Stimulated activated CD8-positive, alpha-beta memory T cell treated with anti-CD3 and anti-CD28 coated beads, Interleukin-7, amount 100 ng/mL, for 4 hours (primary cell): ENCODE measurements at places on chromosomes 6 and 20.

GRCh38 chr20:51380401-51381385, 161.8 kb downstream of the NFATC2 start:
- DNase-seq, result no peak

DNA sequence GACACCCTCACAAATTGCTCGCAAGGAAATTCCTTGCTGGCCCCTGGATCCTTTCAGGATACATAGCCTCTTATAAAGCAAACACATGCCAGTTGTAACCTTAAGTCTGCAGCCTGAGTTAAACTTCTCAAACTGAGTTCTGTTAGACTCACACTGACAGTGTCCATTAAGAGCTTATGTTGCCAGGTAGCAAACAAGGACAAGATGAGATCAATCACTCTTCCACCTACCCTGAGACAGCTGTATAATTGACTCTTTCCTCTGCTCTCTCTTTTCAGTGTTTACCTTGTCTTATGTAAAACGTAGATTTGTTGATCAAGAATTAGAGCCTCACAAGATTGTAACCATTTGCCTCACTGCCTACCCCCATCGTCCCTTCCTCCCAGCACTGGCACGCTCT, 359.8 kb downstream of the EPM2A start:
- no peak for DNase-seq

DNA sequence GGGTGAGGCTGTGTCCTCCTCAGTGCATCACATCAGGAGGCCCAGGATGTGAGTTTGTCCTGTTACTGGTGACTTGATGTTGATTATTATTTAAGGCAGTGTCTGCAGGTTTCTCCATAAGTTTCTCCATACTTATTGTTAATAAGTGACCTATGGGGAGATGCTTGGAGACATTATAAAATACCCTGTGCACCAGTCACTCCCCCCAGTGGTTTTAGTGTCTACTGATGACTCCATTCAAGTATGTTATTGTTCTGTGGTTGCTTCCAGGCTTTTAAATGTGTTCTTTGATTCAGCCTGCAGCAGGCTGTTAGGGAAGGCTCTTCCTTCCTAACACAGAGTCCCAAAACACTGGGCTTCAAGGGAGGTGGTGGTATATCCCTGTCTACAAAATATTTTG, 14.6 kb upstream of the CST3 start:
- DNase-seq, result no peak

DNA sequence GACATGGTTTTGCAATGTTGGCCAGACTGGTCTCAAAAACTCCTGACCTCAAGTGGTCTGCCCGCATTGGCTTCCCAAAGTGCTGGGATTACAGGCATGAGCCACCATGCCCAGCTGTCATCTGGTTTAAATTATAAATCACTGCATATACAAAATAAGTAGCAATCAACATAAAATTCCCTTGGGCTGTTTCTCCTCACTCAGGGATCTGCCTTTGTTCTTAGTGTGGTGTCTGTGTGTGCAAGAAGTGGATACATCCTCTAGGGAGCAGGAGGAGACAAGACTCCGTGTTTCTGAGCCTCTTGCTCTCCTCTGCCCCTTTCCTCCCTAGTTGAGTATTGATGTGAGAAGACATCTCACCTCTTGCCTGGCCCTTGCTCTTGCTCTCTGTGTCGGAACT, 65.2 kb upstream of the ADGRF4 start:
- DNase-seq, result no peak

- no peak for DNase-seq
These were observed 148.5 kb downstream of the LY86 start for GRCh38 chr6:6736791-6737654.

DNA sequence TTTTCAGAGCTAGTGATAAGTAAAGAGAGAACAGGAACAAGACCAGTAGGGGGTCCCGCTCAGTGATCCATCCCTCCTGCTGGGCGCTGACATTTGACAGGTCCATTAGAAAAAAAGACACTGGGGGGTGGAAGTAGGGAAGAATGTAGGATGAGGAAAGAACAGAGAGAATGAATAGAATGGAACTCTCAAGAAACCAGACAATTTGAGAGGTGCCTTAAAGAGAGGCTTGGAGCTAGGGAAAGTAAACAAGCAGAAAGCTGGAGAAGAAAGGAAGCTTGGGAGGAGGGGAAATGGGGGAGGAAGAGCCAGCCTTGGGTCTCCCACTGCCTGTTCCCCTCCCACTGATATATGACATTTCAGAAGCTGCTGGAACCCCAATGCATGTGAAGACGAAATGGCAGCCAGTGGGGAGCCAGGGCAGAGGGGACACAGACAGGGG, 8.4 kb downstream of the GABBR1 start:
- DNase-seq, result no peak

DNA sequence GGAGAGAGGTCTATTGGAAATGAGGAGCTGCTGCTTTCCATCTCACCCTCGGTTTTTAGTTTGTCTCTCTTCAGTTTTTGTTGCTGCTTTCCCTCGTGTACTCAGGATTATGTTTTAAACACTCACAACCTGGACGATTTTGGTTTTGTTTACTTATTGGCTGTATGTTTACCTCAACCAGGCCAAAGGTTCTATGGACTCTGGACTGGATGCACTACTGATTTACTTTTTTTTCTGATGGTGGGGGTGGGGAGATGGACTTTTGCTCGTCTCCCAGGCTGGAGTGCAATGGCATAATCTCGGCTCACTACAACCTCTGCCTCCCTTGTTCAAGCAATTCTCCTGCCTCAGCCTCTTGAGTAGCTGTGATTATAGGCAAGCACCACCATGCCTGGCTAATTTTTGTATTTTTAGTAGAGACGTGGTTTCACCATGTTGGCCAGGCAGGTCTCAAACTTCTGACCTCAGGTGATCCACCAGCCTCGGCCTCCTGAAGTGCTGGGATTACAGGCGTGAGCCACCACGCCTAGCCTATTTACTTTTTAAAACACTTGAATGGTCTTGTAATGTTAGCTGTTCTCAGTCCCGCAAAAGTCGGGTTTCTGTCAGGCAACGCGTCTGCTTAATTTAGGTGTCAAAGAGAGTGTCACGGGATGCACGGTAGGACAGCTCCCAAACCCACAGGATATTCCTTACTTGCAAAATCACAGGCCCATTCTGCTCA, 148.2 kb upstream of the RIPOR2 start:
- no peak for DNase-seq

DNA sequence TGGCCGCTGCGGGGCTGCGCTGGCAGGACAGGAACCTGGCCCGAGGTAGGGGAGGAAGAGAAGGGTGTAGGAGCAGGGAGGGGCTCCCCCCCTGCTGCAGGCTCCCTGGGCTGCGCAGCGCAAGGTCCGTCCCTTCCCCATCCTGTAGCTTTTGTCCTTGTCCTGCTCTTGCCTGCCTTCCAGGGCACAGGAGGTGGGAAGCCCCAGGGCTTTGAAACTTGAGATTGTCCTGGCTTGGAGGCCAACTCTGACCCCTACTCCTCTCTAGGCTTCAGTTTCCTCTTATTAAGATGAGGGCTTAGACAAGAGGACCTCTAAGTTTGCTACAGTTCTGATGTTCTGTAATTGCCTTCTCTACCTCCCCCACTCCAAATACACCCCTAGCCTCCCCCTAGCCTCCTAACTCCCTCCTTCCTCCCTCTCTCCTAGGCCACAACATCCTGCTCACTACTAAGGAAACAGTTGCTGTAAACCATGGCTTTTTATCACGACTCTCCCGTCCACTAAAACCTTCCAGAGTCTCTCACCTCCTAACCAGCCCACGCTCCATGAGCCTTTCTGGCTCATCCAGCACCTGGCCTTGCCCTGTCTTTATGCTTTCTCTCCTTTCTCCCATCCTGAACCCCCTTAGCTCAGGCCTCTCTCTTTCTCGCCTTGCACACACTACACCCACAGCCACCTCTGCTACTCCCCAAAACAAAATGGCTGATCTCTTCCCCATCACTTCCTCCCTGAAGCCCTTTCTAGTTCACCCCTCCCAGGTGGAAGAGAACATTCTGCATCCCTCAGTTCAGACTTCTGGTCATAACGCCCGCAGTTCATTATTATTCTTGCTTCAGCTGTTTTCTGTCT, 10.2 kb downstream of the UNC5CL start:
- DNase-seq, result no peak

DNA sequence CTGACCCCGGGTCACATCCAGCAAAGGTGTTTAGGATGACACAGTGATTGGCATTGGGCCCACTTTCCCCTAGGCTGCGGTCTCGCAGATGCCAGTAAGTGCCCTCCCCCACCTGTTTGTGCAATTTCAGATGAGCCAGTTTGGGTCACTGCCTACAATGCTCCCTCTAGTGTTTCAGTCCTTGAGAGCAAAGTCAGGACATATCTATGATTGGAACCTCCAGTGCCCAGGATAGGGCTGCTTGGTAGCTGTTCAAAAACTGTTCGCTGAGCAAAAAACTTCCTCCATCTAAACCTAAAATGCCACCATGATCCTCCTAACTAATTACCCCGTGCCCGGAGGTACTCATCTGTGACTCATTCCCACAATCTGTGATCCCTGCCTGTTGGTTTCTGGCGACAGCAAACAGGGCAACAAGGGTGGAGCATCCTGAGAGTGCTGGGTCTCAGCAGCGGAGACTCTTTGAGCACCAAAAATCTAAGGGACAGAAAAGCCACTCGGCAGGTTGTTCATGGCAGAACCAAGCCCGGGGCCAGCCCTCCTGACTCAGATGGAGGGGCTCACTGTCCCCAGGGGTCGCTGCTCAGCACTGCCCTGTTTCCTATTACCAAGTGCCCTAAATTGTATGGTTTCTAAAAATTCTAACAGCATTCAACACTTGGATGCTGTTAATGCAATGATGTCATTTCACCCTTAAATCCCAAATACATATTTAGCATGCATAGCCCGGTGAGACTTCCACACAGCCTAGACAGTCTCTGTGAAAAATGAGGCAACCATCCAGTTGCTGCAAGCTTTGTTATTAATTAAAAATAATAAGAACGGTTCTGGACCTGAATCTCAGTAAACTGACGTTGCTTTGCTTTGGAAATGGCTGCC, 5.0 kb downstream of the VSX1 start:
- DNase-seq, result no peak

- no peak for DNase-seq
These were observed 38.4 kb downstream of the HS3ST5 start for GRCh38 chr6:114304304-114304887.

- DNase-seq, result no peak
These were observed 811.3 kb downstream of the DHX35 start for GRCh38 chr20:39773380-39774000.

- no peak for DNase-seq
These were observed 676.9 kb downstream of the HACE1 start for GRCh38 chr6:104182811-104183210.

GRCh38 chr20:25394276-25394675, 3.6 kb upstream of the ABHD12 start:
- no peak for DNase-seq

GRCh38 chr6:15507221-15507620, 155.6 kb downstream of the DTNBP1 start:
- DNase-seq, result no peak

DNA sequence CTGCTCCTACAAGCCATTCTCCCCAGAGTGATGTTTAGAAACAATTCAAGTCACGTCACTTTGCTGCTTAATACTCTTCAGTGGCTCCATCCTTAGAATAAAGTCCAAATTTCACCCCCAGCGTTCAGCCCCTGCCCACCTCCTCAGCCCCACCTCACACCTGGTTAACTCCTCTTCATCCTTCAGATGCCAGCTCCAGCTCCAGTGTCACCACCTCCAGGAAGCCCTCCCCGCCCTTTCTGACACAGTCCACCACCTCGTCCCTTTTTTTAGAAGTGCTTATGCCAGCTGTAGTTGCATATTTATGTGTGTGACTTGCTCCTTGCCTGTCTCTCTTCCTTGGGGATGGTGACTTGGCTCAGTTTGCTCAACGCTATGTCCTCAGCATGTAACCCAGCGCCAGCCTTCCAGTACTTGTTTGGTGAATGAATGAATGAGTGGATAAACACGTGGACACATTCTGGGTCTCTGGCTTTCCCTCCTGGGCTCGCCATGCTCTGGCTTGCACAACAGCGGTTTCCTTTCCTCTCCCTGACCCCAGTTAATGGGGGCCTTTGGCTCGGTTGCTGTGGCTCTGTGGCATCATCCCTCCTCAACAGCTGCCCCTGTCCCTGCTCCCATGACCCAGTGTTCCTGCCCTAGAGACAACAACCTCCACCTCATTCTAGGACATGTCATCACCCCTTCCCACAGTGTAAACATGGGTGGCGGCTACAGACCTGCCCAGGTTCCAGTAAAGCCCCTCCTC, 3.7 kb upstream of the IP6K3 start:
- no peak for DNase-seq

DNA sequence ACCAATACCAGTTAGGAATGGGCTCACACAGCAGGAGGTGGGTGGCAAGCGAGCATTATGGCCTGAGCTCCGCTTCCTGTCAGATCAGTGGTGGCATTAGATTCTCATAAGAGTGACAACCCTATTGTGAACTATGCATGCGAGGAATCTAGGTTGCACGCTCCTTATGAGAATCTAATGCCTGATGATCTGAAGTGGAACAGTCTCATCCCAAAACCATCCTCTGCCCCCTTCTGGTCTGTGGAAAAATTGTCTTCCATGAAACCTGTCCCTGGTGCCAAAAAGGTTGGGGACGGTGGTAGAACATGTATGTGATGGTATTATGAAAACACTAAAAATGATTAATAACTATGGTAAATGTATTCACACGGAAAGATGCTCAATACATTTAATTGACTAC, 99.7 kb upstream of the HIVEP1 start:
- DNase-seq, result no peak

DNA sequence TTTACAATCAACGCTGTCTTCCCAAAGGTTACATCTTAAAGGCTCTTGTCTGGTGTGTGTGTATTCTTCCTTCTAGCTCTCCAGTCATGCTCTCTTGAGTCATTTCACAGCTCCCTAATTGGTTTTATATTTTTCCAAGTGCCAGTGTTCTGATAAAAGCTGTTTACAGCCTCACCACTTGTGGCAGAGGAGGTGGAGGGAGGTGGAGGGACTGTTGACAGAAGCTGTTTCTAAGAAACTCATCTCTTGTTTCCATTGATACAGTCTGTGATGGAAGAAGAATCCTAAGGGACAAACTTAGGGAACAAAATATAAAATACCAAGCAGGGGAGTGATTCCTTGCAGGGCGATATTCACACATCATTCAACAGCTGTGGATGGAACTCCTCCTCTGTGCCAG, 64.0 kb downstream of the QRSL1 start:
- no peak for DNase-seq

DNA sequence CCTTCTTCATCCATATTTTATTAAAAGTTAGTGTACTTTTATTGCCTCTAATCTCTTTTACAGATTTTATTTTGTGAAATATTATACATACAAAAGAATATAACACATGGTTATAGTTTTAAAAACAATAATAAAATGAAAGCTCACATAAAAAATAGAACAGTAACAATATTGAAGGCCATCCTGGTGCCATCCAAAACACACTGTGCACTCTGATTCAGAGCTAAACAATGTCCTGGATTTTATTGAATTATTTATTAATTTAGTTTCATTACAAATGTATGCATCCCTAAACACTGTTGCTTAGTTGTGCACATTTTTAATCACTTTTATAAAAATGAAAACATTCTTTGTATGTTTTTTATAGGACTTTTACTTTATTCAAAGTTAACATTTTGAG, 32.9 kb downstream of the RNF217 start:
- DNase-seq, result no peak

GRCh38 chr20:49627329-49627761, 59.4 kb upstream of the PTGIS start:
- no peak for DNase-seq
